Germinal center (tissue), 1 donor: ENCODE measurements at places on chromosomes 1 and 21.

- DNase-seq, result no peak
These were observed 18.1 kb downstream of the GALNT2 start for GRCh38 chr1:230085178-230085515.

- DNase-seq, result no peak
These were observed 82.3 kb downstream of the PLPP3 start for GRCh38 chr1:56496821-56497772.

DNA sequence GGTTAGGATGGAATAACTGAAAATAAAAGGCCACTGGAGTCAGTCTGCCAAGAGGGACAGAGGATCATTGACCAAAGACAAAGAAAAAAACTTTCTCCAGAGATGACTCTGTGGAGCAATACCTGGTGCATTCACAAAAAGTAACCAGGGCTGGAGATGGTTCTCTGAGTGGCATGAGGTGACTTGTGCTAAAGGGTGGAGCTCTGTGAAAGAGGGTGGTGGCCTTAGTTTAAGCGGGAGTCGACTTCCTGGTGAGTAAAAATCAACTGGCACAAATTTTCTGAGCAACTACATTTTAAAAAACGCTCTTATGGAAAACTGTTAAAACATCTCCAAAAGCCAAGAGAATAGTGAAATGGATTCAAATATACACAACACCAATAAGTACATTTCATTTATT, 10.0 kb downstream of the NHLH2 start:
- DNase-seq, result no peak

GRCh38 chr1:193408782-193409293, 222.4 kb upstream of the B3GALT2 start:
- DNase-seq, result no peak

DNA sequence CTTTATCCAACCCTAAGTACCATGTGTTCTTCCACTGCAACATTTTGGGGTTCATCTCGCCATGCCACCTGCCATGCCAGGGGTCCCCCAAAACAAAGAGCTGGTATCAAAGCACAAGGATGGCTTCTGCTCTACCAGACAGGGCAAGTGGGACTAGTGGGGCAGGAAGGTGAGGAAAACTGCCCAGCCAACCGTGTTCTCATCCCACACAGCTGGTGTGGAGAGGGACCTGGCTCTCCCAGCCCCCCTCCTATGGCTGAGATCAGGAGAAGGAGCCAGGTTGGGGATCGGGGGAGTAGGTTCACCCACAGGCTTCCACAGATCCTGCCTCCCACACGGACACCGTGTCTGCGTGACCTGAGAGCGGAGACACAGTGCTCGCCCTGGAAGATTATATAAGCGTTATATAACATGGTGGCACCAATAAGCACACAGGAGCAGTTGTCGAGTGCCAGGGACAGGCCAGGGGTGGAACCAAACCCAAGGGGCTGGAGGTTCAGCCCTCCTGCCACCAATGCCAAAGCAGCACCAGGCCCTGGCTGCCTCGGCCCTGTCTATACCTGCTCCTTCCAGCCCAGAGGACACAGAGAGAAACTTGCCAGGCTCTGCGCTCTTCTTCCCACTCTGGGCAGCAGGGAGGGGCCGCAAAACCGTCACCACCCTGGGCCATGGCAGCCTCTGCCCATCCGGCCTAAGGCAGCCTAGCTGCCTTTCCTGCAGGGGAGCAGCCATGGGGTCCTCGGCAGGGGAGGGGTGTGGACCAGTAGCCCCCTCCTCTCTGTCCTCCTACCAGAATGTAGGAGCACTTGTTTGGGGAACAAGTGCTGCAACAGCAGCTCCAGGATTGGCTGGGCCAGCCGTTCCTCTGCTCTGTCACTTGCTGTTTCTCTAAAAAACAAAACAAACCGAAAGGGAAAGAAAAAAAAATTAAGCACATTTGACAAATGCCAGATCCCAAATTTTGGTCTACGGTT, 43.5 kb downstream of the CD34 start:
- DNase-seq, result no peak

GRCh38 chr1:223147873-223148272, 4.8 kb upstream of the TLR5 start:
- no peak for DNase-seq

- DNase-seq, result no peak
These were observed 11.3 kb upstream of the SLC6A17 start for GRCh38 chr1:110138956-110139355.
